T-helper 2 cell (primary cell): ENCODE measurements at places on chromosomes 3 and 15.

DNA sequence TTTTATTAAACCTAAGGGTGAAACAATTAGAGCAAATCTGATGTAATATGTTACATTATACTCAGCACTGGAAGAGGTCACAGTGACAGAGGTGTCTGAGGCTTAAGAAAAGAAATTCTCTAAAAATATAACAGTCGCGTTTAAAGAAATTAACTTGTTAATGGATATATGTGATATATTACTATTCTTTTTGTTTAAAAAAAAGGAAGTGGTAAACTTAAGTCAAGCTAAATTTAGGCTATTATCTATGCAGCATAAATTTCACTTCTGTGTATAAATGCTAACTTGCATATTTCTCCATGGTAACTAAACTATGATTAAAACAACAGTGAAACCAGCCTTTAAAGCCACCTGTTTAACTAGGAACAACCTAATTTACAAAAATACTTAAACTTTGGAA, 191.3 kb downstream of the FOXP1 start:
- no peak for DNase-seq

- no peak for DNase-seq
These were observed 75.7 kb upstream of the PRR23C start for GRCh38 chr3:139120086-139121056.

DNA sequence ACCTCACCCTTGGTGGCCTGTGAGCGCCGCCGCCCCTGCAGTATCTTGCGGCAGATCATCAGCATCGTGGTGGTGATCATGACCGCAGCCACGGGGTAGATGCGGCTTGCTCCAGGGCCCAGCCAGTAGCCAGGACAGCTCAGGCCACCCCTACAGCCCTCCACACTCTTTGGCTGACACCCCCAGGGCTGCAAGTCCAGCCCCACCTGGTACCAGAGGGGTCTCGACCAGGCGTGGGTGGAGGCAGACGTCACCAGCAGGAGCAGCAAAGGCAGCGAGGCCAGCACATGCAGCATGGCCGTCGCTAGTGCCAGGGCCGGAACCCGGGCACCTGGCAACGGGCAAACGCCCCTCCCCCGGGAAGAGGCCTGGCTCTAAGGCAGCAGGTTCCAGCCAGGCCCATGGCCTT, at the start of gene TMEM89:
TMEM89 (minus strand) TSS at position 309 of the 409 bp plus-strand sequence; CDS start at position 296, 13 bp downstream.
- no peak for DNase-seq

- no peak for DNase-seq
These were observed 25.9 kb downstream of the ADCY5 start for GRCh38 chr3:123423031-123423430.

GRCh38 chr3:170425491-170426239, 7.0 kb downstream of the CLDN11 start:
- no peak for DNase-seq

- no peak for DNase-seq
These were observed 115.6 kb downstream of the PDE8A start for GRCh38 chr15:85097250-85097649.

DNA sequence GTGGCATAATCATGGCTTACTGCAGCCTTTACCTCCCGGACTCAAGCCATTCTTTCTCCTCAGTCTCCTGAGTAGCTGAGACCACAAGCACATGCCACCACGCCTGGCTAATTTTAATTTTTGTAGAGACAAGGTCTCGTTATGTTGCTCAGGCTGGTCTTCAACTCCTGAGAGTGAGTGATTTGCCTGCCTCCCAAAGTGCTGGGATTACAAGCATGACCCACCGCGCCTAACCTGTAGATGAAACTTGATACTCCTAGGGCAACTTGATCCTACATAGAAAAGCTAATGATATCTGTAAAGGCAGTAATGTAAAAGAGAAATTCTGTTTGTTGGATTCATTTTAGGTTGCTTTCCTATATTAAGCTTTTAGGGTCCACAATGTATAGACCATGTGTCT, 391.9 kb upstream of the THRB start:
- DNase-seq, result no peak

DNA sequence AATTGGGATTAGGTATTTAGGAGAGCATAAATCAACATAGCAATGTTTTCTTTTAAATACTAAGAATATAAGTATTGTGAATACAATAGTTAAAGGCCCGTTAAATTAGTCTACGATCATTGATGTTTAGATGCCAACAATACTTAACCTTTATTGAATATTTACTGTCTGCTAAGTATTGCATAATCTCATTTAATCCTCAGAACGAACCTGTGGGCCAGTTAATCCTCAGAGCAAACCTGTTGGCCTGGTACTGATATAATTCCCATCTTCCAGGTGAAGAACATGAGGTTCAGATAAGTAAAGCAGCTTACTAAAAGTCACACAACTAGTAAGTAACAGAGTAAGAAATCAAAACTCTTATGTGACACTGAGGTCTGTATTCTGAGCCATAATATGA, 57.4 kb upstream of the ACKR4 start:
- DNase-seq, result no peak
